ENCODE measurements at places on chromosomes 13 and 19.

- no peak for DNase-seq
- H3K4me3 ChIP-seq: no peak overlapping the region
- no peaks in the 10 kb centered on the region for H3K4me1 ChIP-seq
- H3K27ac ChIP-seq: no peak overlapping the region
- no peaks in the 10 kb centered on the region for H3K27me3 ChIP-seq
These were observed 932.5 kb upstream of the MIR17HG start for GRCh38 chr13:90414691-90415596.

- H3K36me3 ChIP-seq: no peaks in the 10 kb centered on the region
- no peak for DNase-seq
- no peaks in the 10 kb centered on the region for H3K27me3 ChIP-seq
- no peaks in the 10 kb centered on the region for H3K4me1 ChIP-seq
These were observed 805.7 kb downstream of the PCDH9 start for GRCh38 chr13:66424422-66424821.

DNA sequence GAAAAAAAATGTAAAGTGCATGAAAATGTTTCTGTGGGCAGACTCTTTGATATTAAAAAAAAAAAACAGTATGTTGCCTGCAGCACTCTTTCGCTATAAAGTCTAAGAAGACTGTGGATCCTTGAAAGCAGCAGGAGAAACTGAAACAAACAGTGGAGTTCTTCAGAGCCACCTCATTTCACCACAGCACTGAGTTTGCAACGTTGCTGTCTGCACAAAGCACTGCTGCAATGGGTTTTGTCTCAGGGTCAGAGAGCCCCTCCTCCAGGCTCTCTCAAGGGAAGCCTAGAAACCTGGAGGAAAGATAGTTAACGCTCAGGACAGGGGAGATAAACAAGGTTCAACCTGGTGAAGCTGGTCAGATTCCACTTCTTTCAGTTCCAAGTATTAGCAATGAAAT is 248.7 kb downstream of the EFNB2 start:
- no peak overlapping the region for H3K4me3 ChIP-seq
- no peaks in the 10 kb centered on the region for H3K27me3 ChIP-seq
- no peak for DNase-seq
- H3K27ac ChIP-seq: no peak overlapping the region
- H3K36me3 ChIP-seq: no peaks in the 10 kb centered on the region
- no peaks in the 10 kb centered on the region for H3K4me1 ChIP-seq

DNA sequence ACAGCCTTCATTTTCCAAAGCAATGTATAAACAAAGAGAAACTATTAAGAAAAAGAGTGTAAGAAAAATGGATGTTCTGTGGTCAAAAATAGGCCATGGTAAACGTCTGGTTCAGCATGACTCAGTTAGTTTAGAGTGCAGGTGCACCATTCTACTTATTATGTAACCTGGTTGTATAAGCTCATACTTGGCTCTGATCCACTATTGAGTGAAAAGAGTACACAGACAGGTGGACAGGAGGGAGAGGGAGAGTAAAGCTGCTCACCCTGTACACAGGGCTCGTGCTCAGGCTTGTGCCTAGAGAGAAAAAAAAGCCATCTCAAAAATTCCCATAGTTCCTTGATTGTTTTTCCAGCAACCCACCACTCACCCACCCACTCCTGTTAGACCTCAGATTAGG is 85.8 kb upstream of the ZNF91 start:
- no peaks in the 10 kb centered on the region for H3K36me3 ChIP-seq
- H3K4me1 ChIP-seq: no peaks in the 10 kb centered on the region

All from effector memory CD8-positive, alpha-beta T cell (primary cell).